ENCODE measurements at places on chromosomes 3 and 15. TPM values are rescaled to one million over a fixed set of nuclear protein-coding genes. Genes with fewer than 3 reads are reported as not detected.

GRAMD2A gene
- 1.2 TPM for total RNA-seq

RETNLB gene
- not detected for total RNA-seq

TNFSF10 gene
- 2.9 TPM for total RNA-seq

DUOXA2 gene
- not detected for total RNA-seq

PLA2G4D gene
- total RNA-seq, result under 0.01 TPM

OXTR gene
- total RNA-seq, result 2.0 TPM

CCR3 gene
- total RNA-seq, result not detected

GOLGA8Q gene
- total RNA-seq, result not detected

PCSK6 gene
- total RNA-seq, result 18.3 TPM

ARIH1 gene
- 31.4 TPM for total RNA-seq

REC114 gene
- total RNA-seq, result not detected

CFAP100 gene
- total RNA-seq, result 3.7 TPM

KLHL6 gene
- total RNA-seq, result 0.41 TPM

TRPC1 gene
- 161 TPM for total RNA-seq

LMAN1L gene
- not detected for total RNA-seq

HACD3 gene
- total RNA-seq, result 128 TPM

PIGZ gene
- total RNA-seq, result 2.9 TPM

VIPR1 gene
- total RNA-seq, result 0.41 TPM

PDZRN3 gene
- total RNA-seq, result 45.7 TPM

CNTN4 gene
- 134 TPM for total RNA-seq

SCAMP2 gene
- total RNA-seq, result 4.5 TPM

CGGBP1 gene
- total RNA-seq, result 130 TPM

PCLAF gene
- total RNA-seq, result 2.9 TPM

ARGFX gene
- total RNA-seq, result not detected

LRRC58 gene
- 22.8 TPM for total RNA-seq

CADPS gene
- 270 TPM for total RNA-seq

CPLX3 gene
- total RNA-seq, result 0.82 TPM

CHRFAM7A gene
- total RNA-seq, result 2.0 TPM

PEX5L gene
- total RNA-seq, result 40.8 TPM
